Gastrocnemius medialis (tissue), 4 donors: ENCODE measurements at places on chromosomes 2 and 18.

DNA sequence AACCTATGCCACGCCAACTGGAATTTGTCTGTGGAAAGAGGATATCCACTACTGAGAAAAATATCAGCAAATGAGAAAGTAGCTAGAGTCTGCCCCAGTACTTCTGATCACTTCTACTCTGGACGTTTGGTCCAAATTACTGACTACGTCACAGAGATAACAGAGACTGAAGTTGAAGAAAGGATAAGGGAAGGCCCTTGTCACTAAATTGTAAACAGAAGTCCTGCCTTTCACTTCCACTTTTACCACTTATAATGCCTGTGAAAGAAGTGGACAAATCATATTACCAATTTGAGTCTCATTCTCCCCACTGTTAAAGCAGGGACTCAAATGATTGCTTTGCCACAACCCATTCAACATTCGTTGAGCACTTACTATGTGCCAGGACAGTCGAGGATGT is 173.9 kb upstream of the ERBB4 start:
- DNase-seq, result no peak
- no peaks in the 10 kb centered on the region for H3K36me3 ChIP-seq
- H3K4me3 ChIP-seq, result no peak overlapping the region

- DNase-seq, result peak; percentile 18
- H3K36me3 ChIP-seq, result no peaks in the 10 kb centered on the region
- no peaks in the 10 kb centered on the region for H3K27me3 ChIP-seq
These were observed 821 bp upstream of the EPHA4 start for GRCh38 chr2:221572821-221573429.

- no peaks in the 10 kb centered on the region for H3K4me1 ChIP-seq
- H3K4me3 ChIP-seq, result no peak overlapping the region
- no peak for DNase-seq
These were observed 124.5 kb downstream of the DCDC2C start for GRCh38 chr2:3827673-3828575.

DNA sequence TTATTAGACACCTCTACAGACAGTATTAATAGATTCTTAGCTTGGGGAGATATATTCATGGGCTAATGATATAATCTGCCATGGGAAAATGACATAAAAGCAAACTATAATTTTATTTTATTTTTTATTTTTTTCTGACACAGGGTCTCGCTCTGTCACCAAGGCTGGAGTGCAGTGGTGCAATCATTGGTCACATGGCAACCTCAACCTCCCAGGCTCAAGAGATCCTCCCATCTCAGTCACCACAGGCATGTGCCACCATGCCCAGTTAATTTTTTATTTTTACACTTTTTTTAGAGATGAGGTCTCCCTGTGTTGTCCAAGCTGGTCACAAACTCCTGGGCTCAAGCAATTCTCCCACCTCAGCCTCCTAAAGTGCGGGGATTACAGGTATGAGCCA is 39.3 kb downstream of the RTN4 start:
- H3K4me3 ChIP-seq, result peak overlapping the region; percentile 50
- peak; percentile 63 for DNase-seq
- peak overlapping the region; percentile 94 for H3K27ac ChIP-seq
- peaks cover 62% of the 10 kb centered on the region for H3K4me1 ChIP-seq
- H3K36me3 ChIP-seq, result no peaks in the 10 kb centered on the region
- no peaks in the 10 kb centered on the region for H3K27me3 ChIP-seq

DNA sequence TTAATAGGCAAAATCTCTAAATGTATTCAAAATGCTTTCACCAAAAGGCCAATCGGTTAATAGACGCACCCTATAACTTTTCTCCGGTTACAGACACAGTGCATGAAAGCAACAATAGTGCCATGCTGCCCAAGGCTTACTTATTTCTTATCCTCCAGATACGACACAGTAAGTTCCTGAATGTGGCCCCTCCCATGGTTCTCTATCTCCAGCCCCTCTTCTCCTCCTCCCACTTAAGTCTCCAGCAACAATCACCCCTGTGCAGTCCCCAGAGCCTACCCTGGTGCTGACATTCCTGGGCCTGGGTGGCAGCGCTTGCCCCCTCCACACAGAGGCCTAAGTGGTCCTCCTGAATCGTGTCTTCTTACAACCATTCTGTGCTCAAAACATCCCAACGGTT is 3.6 kb downstream of the KIDINS220 start:
- H3K27me3 ChIP-seq, result no peaks in the 10 kb centered on the region
- no peak overlapping the region for H3K27ac ChIP-seq
- H3K4me1 ChIP-seq, result peaks cover 46% of the 10 kb centered on the region
- H3K36me3 ChIP-seq, result no peaks in the 10 kb centered on the region
